Dorsolateral prefrontal cortex (tissue), 122 donors: ENCODE measurements at places on chromosomes 1 and 21.

GRCh38 chr1:60280819-60281218 lies 207.2 kb upstream of the C1orf87 start:
- DNase-seq, result no peak

DNA sequence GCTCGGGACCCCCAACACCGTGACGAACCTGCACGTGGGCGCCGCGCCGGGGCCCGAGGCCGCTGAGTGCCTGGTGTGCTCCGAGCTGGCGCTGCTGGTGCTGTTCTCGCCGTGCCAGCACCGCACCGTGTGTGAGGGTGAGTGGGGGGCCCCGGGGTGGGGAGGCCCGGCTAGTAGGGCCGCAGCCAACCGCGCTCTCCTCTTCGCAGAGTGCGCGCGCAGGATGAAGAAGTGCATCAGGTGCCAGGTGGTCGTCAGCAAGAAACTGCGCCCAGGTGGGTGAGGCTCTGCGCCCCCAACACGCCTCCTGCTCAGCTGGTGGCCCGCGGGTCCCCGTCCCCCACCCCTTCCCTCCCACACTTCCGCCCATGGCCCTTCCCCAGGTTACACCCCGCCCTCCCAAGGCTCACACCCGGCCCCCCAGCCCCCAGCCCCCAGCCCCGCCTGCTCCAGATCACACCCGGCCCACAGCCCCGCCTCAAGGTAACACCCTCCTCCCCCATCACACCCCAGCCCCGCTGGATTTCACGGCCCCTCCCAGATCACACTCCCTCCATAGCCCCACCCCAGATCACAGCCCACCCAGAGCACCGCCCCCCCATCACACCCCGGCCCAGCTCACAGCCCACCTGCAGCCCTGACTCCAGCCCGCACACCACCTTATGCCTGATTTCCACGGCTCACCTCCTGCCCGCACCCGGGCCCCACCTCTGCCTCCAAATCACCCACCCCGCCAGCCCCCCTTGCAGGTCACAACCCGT lies 2.4 kb upstream of the MMP23B start:
- no peak for DNase-seq

- DNase-seq, result no peak
Observed at GRCh38 chr1:227621211-227621610, 57.9 kb downstream of the ZNF678 start.

DNA sequence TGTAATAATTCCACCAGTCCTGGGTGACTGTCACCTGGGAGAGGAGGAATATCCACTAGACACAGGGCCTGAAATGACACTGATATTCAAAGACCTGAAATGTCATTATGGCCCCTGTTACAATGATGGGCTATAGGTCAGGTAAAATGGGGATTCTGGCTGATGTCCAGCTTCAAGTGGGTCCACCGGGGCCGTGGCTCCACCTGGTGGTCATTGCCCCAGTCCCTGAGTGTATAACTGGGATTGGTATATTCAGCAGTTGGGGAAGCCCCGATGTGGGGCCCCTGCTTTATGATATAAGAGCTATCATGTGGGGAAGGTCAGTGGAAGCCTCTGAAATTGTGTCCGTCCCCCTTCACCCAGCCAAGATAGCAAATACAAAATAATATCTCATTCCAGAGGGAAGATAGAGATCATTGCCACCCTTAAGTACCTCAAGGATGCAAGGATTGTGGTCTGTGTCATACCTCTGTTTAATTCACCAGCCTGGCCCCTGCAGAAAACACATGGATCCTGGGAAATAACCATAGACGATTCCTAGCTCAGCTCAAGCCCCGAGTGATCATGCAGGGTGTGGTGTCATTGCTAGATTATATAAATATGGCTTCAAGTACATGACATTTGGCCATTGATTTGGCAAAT lies 19.4 kb downstream of the PLEKHO1 start:
- DNase-seq, result no peak

- DNase-seq, result no peak
Observed at GRCh38 chr1:226325178-226325577, 16.2 kb upstream of the LIN9 start.

DNA sequence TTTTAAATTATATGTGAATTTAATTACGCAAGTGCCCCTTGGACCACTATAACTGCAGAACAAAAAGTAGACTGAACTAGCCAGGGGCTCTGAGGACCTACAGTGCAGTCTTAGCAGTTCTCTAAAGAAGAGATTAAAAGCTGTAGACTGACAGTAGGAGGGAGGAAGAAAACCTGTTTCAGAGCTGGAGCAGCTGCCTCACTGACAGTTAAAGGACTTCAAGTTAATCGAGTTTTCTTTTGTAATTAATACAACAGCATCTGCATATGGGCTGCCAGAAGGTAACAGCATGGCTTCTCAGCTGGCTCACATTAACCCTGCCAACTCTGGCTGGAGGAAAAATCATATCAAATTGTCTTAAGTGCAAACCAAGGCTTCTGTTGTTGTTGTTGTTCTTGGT lies 19.9 kb downstream of the DSTYK start:
- DNase-seq, result no peak

GRCh38 chr1:107294686-107295085 lies 153.8 kb downstream of the NTNG1 start:
- DNase-seq, result no peak

DNA sequence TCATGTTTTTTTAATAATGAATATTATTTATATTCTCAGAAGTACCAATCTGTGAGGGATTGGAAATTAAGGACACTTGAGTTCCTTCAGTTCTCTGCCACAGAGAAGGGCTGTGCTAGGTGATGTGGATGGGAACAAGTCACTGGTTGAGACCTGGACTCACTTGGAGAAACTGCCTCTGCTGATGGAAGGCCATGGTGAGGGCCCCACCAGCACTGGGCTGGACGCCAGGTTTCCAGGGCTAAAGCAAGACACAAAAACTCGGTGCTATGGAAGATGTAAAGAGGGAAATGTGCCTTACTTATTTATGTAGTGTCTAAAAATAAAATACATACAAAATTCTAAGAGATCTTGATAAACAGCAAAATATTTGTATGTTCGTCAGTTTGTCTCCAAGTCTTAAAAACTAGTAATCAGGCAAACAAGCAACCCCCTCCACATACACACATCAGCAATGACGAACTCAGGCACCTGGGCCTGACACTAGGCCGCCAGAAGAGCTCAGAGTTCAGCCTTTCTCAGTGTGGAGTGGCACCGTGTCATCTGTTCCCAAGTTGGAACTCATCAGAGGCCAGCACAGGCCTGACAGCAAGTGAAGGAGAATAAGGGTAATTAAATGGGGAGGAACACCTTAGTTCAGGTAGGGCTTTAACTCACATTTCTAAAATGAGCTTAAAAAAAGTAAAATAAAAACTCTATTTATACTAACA lies 19.6 kb downstream of the SIPA1L2 start:
- no peak for DNase-seq

DNA sequence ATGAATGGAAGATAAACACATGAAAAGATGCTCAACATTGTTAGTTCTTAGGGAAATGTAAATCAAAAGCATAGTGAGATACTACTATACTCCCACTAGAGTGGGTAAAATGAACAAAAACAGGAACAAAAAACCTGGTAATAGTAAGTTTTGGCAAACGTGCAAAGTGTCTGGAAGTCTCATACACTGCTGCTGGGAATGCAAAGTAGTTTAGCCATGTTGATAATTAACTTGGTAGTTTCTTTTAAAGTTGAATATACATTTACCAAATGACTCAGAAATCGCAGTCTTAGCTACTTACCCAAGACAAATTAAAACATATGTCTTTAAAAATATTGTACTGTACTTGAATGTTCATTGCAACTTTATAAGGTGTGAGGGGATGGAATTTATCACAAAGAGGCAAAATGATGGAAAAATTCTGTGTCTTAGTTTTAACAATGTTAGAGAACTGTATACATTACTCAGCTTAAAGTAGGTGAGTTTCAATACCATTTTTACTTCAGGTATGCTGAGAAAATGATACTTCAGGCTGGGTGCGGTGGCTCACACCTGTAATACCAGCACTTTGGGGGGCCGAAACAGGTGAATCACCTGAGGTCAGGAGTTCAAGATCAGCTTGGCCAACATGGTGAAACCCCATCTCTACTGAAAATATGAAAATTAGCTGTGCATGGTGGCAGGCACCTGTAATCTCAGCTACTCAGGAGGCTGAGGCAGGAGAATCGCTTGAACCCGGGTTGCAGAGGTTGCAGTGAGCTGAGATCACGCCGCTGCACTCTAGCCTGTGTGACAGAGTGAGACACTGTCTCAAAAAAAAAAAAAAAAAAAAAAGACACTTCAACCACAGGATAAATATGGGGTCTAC lies 102.3 kb downstream of the PDE4B start:
- DNase-seq, result no peak

GRCh38 chr1:15610167-15610566 lies 7.1 kb upstream of the DDI2 start:
- DNase-seq, result no peak

- DNase-seq, result no peak
Observed at GRCh38 chr1:207861442-207862177, 49.3 kb downstream of the CD34 start.

- no peak for DNase-seq
Observed at GRCh38 chr1:65343286-65343685, 33.9 kb downstream of the DNAJC6 start.

- no peak for DNase-seq
Observed at GRCh38 chr1:235450433-235450832, 53.8 kb downstream of the B3GALNT2 start.

DNA sequence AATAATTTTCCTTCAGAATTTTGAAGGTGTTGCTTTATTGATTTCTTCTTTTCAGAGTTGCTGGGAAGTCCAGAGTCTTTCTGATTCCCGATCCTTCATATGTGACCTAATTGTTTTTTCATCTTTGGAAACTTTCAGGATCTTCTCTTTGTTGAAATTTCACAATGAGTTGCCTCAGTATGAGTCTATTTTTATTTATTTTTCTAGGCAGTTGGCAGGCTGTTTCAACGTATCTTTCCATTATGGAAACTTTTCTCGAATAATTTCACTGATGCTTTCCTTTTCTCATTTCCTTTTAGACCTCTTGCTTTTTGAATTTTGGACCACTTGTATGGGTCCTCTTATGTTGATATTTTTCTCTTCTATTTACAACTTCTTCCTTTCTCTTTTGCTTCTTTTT lies 354.3 kb downstream of the TGFB2 start:
- no peak for DNase-seq

- DNase-seq, result peak; percentile 60
Observed at GRCh38 chr1:204829133-204829825, 41.4 kb upstream of the NFASC start.

- no peak for DNase-seq
Observed at GRCh38 chr1:48077795-48078222, 80.6 kb upstream of the TRABD2B start.

DNA sequence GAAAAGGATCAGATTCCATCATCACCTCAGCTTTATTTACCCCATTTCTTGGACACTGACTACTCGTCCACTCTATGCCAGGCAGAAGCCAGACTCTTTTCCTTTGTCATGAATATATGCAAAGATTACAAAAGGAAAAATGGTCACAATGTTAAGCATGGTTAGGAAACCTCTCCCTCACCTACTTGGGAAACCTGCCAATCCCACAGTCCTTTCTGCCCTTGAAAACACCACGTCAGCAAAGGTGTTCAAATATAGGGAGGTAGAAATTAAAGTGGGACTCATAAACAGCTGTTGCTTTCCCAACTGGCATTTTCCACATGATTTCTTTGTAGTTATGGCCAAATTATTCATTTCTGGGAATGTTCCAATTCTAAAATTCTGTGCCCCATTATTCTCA lies 16.2 kb upstream of the ATP13A2 start:
- DNase-seq, result no peak

DNA sequence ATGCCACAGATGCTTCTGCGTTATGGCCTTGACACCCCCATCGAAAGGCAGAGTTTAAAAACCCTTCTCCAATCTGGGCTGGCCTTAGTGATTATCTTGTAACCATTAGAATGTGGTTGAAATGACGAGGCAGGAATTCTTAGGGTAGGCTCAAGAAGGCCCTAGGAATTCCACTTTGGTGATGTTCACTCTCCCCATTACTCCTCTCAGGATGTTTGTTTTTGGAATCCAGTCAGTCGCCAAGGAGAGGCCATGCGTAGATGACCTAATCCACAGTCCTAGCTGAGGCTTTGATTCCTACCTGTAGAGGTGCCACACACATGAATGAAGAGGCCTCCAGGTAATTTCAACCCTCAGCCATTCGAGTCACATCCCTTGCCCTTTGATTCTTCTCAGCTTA lies 318.2 kb downstream of the NEGR1 start:
- no peak for DNase-seq

DNA sequence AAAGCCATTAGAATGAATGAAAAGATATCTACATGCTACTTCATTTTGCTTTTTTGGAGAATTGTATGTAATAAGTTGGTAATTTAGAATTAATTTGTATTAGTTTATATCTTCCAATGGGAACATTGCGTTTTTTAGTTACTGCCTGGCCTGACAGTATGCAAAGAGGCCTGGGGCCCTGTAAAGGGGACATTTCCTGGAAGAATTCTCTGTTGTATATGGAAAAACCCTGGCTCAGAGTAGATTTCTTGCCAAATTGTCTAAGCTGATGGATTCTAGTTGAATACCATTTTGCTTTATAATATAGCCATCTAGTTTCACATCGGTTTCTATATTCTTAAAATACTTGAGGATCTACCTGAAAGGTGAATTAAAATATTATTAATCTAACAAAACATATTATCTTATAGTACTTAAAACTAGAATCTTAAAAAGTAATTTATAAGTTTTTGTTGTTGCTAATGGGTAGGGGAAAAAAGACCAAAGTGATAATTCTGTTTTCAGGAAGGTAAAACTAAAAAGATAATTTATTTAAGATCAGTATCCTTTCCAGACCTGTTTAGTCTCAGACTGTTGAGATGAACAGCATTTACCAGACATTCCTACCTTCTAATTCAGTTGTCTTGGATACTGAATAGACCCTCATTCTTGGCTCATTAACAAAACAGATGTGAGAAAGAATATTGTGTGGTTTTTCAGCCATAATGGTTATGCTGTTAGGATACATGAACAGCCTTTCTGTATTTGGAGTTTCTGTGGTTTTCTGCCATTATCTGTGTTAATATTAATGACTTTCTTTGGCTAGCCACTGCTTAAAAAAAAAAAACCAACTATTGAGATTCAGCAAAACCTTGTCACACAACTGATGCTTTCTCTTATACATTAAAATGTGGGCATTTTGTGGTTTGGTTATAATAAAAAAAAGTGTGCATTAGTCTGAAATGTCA lies 4.8 kb downstream of the AGO3 start:
- no peak for DNase-seq

- no peak for DNase-seq
Observed at GRCh38 chr1:201250326-201251011, 32.8 kb upstream of the PKP1 start.
